Fibroblast of lung (primary cell): ENCODE measurements at places on chromosomes 5 and 9. TPM values are rescaled to one million over a fixed set of nuclear protein-coding genes. Genes with fewer than 3 reads are reported as not detected.

Gene CREBRF
- 25.2 and 38.8 TPM in 2 replicates for total RNA-seq

DNA sequence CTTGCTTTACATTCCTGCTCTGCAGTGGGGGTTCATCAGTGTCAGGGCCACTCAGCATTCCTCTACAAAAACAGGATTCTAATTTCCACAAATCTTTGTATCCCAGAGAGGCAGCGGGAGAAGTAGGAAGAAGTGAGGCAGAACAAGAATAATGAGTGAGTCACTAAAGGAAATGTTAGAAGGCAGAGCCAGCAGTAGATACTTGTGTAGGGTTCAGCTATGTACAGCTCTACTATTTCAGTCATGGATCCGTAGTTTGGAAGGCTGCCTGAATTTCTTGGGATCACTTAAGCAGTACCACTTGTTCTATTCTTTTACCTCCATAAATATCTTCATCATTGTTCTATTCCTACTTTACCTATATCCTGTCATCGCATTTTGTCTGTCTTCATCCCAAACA lies 246.3 kb upstream of the TLE4 start:
- DNase-seq: peak; percentile 70

DNA sequence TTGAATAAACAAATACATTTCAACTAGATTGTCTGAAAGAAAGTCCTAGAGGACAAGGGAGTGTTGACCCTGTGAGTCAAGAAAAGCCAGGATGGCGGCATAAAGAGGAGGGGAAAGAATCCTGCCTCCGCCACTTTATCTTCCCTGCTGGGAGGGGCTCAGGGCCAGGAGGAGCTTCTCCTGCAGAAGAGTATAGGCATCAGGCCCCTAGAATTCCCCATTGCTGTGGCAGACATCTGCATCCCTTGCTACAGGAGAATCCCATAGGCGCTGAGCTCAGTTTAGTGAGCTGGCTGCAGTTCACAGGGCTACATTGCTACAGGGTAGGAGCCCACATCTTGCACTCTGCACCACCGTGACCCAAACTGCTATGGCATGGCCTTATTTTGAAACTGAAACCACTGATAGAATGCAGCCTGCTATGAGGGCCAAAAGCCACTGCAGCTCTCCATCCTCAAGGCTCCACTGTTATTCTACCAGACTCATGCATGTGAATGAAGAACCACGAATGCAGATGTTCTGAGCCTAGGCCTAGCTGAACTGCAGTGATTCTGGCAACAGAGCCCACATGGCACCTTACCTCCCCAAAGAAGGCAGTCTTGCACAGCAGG lies 941.4 kb upstream of the CTNND2 start:
- no peak for DNase-seq

DNA sequence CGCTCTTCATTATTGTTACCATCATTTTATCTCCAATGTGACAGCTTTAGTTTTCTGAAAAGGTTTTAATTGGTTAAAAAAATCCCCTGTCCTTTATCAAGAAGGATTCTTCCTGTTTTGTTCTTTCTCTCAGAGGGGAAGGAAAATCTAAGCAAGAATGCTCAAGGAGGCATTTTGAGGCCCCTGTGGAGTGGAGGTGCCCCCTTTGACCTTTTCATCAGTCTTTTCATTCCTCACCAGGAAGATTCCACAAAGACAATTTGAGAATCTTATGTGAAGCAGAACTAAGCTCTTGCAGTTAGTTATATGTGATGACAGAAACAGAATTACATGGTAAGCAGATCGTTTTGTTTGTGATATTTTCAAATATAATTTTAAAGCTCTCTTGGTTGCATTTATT lies 489.6 kb downstream of the MAN2A1 start:
- DNase-seq: no peak

Gene SPINK4
- not detected in 2 replicates for total RNA-seq

Gene IFNK
- not detected in 2 replicates for total RNA-seq

DNA sequence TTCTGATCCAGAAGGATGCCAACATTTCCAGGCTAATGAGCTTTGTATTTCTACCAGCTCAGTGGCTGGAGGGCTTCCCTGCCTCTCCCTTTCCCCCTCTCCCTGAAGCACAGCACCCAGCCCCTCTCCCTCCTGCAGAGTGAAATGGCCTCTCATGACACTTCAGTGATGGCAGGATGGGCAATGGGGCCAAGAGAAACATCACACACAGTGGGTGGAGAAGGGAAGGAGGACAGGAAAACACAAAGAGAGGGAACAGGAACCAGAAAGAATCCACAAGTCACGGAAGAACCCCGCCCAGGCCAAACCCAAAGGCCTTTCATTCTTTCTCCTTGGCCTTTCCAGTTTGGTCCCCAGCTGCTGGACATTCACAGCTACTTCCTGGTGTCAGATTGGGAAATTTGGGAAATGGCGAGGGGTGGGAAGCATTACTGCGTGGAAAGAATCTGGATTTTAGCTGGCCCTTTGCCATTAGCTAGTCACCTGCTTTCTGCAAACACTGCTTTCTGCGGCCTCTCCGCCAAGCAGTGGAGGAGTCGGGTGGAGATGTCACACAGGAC lies 82.6 kb downstream of the GLDC start:
- DNase-seq: no peak

GRCh38 chr9:133602277-133602676 lies 6.9 kb downstream of the FAM163B start:
- no peak for DNase-seq

Gene C5orf58
- total RNA-seq: not detected in 2 replicates
